Peyer's patch (tissue), 4 donors: ENCODE measurements at places on chromosomes 7 and 10.

DNA sequence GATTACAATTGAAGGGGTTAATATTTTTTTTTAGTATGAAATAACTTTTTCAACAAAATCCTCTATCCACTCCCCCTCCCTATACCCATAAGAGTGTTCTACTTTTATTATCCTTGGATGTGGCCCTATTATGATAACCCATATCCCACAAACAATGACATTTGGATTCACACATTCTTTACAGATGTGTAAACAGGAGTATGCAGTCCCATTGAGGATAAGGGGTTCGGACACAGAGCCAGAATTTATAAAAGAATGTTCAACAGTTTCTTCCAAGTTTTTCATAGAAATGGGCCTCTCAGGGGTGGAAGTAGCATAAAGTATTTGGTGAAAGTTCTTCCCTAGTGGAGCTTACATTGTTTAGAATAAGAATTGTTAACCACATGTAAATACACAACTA is 16.1 kb upstream of the PCLO start:
- no peak for DNase-seq

DNA sequence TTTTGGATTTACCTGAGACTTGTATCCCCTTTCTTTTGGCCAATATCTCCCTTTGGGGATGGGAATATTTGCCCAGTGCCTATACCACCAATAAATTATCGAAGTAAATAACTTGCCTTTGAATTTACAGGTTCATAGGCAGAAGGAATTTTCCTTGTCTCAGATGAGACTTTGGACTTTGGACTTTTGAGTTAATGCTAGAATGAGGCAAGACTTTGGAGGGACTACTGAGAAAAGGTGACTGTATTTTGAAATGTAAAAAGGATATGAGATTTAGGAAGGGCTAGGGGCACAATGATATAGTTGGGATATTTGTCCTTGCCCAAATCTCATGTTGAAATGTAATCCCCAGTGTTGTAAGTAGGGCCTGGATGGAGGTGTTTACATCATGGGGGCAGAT is 384.5 kb upstream of the GHITM start:
- no peak for DNase-seq

DNA sequence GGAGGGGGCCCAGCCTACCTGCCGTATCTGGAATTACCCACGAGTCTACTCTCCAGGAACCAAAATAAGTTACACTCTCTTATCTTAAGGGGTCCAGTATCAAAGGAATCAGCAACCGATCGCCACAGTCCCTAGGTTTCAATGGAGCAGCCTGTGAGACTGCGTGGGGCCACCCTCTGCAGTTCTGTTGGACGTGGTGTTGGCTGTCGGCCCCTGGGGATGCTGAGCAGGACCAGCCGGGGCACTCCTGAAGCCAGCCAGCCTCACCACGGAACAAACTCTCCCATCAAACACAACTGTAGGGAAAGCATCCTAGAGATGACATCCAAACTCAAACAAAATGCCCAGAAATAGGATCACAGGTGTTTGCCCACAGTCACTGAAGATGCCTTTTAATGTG is 25.5 kb upstream of the ABLIM1 start:
- no peak for DNase-seq

- peak; percentile 79 for DNase-seq
Observed at GRCh38 chr10:73644015-73644743, 2.9 kb upstream of the MYOZ1 start.

DNA sequence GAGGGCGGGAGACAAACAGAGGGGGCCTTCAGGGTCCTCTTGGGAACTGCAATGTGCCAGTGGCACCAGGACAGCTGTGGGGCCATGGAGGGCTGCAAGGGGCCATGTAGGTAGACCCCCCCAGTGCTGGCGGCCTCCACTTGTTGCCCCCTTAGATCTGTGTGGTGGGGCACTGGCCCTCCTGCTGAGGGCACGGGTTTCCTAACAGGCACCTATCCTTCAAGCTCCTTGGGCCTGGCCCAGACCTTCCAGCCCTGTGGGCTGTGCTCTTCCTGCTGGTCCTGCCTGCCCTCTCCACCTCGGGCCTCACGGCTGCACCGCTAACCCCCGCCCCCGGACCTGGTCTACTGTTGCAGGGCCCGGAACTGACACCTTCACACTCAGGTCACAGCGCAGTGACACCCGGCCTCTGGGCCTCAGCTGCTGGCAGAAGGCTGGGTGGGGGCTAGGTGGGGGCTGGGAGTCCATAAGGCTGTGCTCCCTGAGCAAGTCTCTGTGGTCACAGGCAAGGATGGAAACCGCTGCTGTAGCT is 12.6 kb downstream of the RASGEF1A start:
- peak; percentile 25 for DNase-seq

- DNase-seq: no peak
Observed at GRCh38 chr10:103576862-103577261, 83.4 kb downstream of the NEURL1 start.

DNA sequence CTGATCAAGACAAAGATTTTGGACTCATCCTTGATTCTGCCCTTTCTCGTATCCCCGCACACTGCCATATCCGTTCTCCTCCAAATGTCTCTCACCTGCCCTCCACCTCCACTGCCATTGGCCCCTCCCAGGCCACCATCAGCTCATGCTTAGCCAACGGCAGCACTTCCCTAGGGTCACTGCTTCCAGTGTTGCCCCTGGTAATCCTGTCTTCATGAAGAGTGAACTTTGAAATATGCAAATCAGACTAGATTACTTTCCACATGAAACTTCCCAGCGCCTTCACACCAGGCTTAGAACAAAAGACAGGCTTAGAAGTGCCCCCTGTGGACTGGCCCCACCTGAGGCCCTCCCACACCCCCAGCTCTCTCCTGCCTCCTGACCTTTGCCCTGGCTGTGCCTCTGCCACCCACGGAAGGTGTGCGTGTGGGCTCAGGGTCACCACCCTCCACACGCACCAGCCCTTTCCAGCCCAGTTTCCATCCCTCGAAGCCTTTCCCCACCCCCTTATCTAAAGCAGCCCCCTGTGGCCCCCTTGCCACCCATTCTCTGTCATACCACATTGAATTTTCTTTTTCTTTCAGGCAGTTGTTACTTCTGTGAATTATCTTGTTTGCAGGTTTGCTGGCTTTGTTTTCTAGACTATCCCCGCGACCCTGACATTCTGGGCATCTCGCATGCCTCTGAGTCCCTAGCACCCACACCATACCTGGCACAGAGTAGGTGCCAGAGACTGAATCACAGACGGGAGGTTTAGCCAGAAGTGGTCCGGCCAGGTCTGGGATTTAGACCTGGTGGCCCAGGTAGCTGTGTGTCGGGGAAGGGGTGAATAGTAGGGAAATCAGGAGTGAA is 26.8 kb upstream of the C10orf53 start:
- no peak for DNase-seq

- no peak for DNase-seq
Observed at GRCh38 chr7:98651760-98652159, 34.7 kb downstream of the NPTX2 start.

DNA sequence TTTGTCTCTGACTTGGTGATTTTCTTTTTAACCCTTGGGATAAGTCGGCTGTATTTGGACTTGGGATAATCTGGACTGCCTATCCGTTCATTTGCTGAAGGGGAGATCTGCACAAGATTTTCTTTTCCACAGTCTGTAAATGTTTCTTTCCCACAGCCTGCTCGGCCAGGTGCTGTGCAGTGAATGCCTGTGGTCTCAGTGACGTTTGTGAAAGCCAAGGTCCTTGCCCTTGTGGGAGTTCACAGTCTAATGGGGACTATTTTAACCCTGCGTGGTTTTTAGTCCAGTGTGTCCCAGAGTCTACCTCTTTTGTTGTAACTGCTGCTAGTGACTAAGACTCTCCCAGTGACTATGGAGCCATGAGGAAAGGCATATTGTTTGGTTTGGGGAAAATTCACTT is 8.9 kb downstream of the PNLIP start:
- DNase-seq: no peak

DNA sequence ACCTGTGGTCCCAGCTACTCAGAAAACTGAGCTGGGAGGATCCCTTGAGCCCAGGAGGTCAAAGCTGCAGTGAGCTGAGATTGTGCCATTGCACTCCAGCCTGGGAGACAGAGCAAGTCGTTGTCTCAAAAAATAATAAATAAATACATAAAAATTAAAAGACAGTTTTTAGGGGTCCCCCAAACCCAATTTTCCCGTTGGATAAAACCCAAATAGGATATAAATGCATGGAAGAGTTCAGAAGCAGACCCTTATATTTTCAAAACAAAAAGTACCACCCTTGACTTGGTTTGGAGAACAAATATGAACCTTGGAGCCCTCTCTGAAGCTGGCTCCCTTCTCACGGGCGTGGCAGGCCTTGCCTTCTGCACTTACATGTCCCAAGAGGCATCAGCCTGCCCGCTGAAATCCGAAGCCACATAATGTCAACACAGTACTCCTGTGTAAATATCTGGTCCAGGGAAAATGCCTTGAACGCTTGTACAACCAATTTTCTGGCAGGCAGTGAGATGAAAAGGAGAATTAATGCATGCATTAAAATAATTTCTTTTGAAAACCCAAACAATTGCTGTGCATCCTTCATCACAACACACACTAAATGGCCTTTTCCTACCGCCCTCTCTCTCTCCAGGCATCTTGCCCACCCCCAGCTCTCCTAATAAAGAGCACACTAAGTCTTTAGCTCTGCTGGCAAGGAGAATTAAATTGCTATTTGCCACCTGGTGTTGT is 46.4 kb upstream of the PARD3 start:
- peak; percentile 49 for DNase-seq

DNA sequence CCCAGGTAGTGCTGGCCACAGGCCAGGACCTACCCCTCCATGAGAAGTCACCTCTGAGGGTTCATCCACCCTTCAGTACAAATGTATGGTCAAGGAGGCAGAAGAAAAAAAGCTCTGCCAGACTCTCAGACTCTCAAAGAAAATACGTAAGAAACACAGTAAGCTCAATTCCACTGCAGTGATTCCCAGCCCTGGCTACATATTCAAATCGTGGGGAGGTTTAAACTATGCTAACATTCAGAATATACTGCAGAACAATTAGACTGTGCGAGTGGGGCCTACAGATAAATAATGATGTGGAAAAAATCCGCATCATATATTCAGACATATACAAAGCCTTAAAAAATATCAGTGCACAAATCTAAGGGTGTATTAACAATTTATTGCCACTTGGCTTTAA is 162.6 kb downstream of the ATE1 start:
- DNase-seq: no peak

- DNase-seq: no peak
Observed at GRCh38 chr7:5238500-5238899, 44.2 kb upstream of the SLC29A4 start.

GRCh38 chr10:123156078-123156477 is 1.9 kb downstream of the BUB3 start:
- no peak for DNase-seq

DNA sequence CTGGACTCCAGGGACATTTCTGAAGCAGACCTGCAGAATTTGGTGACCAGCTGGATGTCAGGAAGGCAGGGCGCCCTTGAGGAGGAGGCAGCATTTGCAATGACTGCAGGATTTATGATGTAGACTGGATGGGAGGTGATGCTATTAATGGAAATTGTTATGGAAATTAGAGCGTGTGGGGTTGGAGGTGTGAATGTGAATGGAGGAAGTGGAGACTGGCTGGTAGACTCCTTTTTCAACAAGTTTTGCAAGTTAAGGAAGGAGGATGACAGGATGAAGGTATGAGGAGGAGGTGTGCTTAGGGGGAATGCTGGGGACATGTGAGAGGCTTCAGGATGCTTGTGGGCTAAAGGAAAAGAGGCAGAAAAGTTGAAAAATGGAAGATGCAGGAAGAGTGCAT is 137.0 kb downstream of the TMEM178B start:
- no peak for DNase-seq

GRCh38 chr7:131174855-131175254 is 152.8 kb upstream of the MKLN1 start:
- no peak for DNase-seq

GRCh38 chr10:10794791-10795191 is 222.9 kb upstream of the CELF2 start:
- DNase-seq: no peak

DNA sequence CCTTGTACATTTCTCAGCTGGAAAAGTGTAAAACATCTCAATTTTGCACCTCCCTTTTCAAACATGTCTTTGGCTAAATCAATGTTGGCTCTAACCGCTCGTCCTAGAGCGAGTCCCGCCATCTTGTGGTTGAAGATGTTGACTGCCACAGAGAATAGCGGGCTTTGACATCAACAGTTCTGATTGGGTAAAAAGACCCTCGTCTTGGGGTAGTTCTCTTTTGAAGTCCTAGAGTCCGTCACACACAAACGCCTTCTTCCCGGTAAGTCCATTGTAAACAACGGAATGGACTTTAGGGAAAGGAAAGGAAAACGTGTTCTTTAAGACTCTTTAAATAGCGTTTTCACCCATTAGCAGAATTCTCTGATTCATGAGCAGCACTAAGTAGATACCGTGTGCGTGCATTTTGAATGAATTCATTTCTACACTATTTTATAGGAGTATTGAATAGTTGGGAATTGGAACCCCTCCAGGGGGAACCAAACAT is 452 bp upstream of the RPP30 start:
- DNase-seq: no peak

DNA sequence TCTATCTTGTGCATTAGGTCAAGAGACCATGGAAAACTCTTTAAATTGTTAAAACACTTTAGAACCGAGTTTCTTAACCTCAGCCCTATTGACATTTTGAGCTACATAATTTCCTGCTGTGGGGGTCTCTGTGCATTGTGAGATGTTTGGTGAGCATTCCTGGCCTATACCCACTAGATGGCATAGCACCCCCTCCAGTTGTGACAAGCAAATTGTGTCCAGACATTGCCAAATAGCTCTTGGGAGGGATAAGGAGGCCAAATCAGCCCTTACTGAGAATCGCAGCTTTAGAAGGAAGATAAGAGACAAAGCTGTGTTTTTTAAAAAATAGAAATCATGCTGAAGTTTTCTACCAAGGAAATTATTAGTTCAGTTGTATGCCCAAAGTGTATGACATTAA is 1158.5 kb upstream of the C7orf33 start:
- DNase-seq: no peak

DNA sequence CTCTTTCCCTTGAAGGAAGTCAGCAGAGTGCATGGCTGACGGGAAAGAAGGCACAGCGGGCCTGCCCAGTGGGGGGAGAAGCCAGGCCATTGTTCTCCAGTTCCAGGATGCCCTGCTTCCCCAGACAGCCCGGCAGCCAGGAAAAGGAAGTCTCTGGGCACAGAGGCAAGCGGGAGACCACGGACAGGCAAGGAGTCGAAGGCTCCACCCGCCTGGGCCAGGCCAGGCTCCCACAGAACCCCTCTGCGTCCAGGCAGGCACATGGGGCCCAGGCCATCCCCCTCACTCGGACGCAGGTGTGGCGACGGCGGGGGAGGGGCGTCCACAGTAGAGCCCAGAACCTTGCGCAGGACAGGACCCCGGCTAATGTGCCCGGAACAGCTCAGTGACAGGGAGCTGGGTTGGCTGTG is 8.7 kb downstream of the GPR146 start:
- DNase-seq: no peak

GRCh38 chr10:111142092-111142768 is 65.4 kb downstream of the ADRA2A start:
- DNase-seq: no peak
